ENCODE measurements at places on chromosomes 16 and 17.

GRCh38 chr17:1083451-1084187, 86.7 kb downstream of the TIMM22 start:
- DNase-seq = no peak

DNA sequence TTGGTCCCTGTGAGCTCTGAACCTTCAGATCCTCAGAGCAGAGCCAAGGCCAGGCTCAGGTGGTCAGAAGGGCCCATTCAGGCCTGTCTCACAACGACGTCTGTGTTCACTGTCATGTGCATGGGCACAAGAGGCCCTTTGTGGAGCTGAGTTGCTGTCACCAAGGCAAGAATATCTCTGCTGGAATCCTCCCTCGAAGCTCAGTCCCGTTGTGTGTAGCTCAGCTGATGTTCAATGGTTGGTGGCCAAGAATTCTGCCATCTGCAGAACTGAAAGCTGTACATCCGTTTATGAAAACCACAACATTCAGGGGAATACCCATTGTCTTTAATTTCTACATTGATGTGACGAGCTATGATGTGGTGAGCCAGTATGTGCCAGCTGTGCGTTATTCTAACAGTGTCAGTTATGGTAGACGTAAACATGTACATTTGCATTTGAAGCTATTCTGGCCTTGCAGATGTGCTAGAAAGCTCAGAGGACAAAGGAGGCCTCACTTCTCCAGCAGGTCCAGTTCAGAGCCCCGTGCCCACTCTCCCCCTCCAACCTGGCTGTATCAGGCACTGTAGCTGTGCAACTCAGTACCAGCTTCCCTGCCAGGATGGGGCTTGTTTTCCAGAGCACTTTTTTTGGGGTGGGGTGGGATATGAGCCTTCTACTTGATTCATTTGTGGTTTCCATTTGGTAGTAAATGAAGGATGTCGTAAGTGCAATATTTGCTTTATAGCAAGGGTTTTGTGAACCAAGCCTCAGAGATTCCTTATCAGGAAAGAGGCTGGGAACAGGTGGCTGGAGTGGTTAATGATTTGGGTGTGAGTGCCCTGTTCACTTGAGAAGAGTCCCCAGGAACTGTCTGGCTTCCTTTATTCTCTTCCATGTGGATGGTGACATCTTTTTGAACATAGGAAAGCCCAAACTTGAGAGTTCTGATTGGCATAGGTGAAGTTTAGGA, 56.1 kb downstream of the B9D1 start:
- DNase-seq = no peak

DNA sequence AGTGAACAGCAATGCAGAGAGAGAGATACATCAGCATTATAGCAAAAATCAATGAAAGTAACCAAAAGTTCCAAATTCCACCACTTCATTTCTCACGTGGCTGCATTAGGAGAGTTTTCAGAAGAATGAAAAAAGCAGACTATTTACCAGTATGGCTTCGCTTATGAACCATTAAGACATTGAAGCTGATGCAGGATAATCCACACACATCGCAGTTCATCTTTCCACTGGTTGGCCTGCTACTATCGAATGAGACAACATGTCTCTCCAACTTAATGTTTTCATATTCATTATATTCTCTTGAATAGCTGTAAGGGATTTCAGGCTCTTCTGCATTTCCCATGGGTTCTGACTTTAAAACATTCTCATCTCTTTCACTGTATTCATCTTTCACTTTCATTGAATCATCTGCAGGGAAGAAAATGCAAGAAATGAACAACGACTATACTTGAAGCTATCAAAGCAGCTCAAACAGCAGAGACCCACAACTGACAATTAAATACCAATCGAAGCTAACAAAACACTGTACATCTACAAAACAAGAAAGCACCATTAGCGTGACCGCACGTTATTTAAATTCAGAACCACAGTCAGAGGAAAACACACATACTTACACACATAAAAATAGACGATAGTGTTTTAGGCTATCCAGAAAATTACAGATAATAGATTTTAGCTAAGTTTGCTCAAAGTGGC, 54.9 kb downstream of the GRB7 start:
- no peak for DNase-seq

DNA sequence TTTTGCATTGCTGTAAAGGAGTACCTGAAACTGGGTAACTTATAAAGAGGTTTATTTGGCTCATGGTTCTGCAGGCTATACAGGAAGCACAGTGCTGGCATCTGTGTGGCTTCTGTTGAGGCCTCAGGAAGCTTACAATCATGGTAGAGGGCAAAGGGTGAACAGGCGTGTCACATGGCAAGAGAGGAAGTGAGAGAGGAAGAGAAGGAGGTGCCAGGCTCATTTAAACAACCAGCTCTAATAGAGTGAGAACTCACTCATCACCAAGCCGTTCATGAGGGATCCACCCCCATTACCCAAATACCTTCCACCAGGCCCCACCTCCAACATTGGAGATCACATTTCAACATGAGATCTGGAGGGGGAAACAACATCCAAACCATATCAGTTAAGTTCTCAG, 16.4 kb upstream of the CLEC19A start:
- DNase-seq = no peak

- no peak for DNase-seq
These were observed 593.5 kb upstream of the SOX9 start for GRCh38 chr17:71527311-71527710.

DNA sequence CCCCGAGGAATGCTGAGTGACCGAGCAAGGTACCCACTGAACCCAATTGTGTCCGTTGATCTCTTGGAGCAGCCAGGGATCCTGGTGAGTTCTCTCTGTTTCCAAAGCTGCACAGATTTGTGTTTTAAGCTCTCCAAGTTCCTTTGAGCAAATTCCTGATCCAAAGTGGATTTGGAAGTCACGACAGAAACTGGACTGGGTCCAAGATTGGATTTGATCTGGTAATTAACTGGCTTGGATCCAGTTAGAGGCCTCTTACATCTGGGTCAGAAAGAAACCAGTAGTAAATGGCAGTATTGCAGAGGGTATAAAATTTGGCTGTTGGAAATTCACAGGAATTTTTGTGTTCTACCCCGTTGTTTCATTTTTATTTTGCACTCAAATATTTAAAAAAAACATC, 119.5 kb downstream of the PMP22 start:
- no peak for DNase-seq

DNA sequence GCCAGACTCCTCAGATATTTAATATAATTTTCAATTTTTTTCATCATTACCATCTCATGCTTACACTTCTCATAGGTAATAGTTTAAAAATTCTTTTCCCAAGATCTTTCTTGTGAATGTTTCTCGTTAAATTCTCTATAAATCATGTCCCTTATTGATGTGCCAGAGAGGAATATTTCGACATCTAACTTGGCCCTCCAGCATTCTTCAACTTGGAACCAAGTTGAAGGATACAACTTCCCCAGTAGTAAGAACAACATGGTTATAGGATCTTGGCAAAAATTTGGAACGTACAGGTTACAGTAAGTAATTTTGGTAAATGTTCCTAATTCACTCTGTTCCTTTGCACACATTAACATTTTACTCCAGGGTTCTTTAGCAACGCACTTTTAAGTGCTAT, 731.8 kb downstream of the CDH11 start:
- DNase-seq = no peak

DNA sequence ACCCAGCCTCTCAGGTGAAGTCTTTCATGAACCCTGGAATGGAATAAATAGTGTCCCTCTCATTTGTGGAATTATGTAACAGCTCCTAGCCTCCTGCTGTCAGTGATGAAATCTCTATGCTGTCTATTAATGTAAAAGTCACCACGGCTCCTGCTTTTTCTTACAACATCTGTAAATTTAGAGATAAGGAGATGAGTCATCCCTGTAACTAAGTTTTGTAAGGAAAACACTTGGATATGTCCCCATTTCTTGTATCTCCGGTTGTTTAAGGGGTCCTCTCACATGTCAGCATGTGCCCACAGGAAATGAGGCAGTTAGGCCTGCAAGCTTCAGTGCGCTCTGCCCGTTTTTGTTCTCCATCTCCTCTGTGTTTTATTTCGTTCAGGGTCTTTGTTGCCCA, 2.8 kb upstream of the NAT9 start:
- DNase-seq = no peak

DNA sequence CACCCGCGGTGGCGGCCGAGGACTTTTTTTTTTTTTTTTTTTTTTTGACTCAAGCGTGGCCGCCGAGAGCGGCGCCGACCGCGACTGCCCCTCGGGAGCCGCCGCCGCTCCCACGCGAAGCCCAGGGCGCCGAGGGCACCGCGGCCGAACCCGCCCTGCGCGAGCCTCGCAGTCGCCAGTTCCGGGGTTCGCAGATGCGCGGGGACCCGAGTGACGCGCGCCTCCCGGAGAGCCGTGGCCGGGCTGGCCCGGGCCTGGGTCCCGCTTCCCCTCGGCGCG, 1.1 kb downstream of the METRNL start:
- DNase-seq = no peak

- no peak for DNase-seq
These were observed 26.7 kb upstream of the ADORA2B start for GRCh38 chr17:15918261-15918660.

DNA sequence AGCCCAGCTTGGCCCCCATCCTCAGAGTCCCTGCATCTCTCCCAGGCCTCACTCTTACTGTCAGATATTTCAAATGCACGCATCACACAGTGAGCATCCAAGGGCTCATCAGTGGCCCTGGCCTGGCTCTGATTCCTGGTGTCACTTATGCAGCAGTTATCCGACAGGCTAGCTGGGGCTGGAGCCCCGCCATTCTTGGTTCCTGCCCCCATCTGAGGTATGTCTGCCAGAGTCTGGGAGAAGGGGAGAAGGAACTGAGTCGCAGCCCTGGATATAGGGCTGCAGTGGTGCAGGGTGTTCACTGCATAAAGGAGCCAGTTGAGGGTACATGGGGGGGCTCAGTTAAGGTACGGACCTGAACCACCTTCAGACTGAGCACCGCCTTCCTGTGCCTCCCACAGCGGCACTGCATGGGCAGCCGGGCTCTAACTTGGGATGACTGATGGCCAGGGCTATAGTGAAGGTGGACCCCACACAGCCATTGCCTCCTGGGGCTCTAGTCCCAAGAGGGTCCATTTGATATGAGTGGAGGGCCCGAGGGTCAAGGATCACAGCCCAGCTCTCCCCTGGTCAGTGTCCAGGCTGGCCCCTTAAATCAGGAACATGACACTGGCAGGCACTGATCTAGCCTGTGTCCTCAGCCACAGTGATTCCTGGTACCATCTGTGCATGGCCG, 1.8 kb upstream of the RASD1 start:
- no peak for DNase-seq

GRCh38 chr17:45031231-45032173, 19.9 kb downstream of the DCAKD start:
- DNase-seq = no peak

DNA sequence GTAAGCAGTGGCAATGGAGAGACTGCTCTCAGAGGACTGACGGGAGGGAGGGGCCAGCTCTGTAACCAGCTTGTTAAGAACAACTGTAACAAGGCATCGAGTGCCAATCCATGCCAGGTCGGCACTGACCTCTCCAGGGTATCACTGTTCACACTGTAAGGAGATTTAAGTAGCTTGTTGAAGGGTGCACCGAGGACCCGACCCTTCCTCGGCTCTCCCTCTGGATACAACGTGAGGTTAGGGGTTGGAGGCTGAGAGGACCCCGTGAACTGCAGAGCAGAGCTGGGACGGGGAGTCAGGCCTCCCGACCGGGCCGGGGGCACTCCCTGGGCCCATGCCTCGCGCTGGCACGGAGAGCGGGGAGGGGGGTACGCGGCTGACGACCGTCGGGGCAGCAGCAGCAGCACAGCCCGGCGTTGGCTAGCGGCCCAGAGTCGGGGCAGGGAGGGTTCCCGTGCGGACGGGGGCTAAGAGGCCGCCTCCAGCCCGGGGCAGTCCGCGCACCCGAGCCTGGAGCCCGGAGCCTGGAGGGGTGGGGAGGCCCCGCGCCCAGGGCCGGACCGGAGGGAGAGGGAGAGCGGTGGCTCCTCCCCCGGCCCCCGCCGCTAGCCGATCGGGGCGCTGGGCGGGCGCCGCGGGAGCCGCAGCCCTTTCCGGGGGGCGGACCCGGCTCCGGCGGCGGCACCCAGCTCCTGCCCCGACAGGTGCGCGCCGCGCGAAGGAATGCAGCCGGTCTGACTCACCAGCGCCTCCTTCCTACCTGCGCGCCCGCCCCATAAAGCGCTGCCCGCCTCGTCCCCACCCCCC, at the start of gene ITGB4:
TSS of gene ITGB4 (plus strand) at position 804 of the 807 bp plus-strand sequence. CDS start 3,245 bp downstream, outside the sequence.
- DNase-seq = no peak

GRCh38 chr16:59964232-59964924, 1230.3 kb upstream of the GOT2 start:
- no peak for DNase-seq

DNA sequence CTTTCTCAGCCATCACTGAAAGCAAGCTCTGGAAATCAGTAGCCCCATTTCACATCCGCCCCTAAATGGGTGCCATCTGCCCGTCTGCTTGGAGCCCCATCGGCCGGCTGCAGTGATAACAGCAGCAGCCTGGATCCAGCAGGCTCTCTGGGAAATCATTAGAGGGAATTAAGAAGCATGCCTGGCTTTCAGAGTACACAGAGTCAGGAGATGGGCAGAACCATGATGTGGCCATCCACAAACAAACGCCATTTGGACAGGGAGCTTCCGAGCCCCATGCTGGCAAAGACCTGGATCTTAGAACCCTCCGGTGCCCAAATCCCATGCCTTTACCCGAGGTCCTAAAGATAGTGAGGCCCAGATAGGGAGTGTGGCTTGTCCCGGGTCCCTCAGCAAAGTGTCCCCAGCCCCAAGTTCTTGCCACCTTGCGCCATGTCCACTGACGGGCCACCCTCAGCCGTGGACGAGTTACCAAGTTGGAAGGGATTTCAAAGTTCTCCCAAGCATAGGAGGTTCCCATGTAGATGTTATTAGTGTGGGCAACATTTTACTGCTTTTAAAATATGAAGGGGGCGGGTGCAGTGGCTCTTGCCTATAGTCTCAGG, 1.0 kb upstream of the LITAF start:
- DNase-seq = no peak

- DNase-seq = no peak
These were observed 64.6 kb upstream of the CLEC18B start for GRCh38 chr16:74485916-74486315.

DNA sequence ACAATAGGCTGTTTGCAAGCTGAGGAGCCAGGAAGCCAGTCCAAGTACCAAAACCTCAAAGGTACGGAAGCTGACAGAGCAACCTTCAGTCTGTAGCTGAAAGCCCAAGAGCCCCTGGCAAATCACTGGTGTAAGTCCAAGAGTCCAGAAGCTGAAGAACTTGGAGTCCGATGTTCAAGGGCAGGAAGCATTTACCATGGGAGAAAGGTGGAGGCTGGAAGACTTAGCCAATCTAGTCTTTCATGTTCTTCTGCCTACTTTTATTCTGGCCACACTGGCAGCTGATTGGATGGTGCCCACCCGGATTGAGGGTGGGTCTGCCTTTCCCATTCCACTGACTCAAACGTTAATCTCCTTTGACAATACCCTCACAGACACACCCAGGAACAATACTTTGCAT, 15.3 kb downstream of the CD300LB start:
- no peak for DNase-seq
